Suppressor macrophage treated with lipopolysaccharide for 4 hours (primary cell): ENCODE measurements at places on chromosomes 4 and X.

- no peak for DNase-seq
Measured at GRCh38 chrX:114842181-114842580, 175.2 kb downstream of the IL13RA2 start.

DNA sequence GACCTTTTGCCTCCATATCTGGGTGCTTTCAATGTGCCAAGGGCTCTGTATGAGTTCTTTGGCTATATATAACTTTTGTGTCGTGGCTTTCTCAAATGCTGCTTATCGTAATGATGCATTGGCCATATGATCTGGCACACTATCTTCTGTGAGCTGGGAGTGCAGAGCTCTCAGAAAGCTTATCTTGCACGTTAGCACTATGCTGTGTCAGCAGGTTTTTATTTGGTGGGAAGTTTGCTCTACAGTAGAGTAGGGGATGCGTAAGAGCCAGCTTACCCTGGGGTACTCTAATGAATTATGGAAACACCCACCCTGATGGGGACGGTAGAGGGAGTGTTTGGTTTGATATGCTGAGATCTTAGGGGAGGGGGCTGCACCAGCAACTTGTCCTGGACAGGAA lies 119.6 kb downstream of the FAAH2 start:
- no peak for DNase-seq

DNA sequence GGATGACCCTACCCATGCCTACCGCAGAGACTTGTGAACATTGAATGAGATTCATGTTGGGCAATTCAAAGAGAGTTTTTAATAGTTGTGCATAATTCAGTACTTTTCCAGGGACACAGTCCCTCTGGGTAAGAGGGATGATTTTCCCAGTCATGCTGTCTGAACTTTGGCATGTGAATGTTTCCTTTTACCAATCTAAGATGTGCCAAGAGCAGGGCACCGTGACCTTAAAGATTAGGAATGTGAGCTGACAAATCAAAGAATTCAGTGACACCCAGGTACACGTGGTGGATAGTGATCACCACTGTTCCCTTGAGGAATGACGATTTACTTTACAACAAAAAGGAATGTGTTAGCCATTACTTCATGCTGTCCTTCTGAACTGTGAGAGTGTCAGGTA lies 515.6 kb downstream of the PPARGC1A start:
- no peak for DNase-seq

- no peak for DNase-seq
Measured at GRCh38 chr4:182014164-182014563, 229.0 kb upstream of the TENM3 start.

- DNase-seq = no peak
Measured at GRCh38 chr4:13162886-13163285, 321.3 kb downstream of the RAB28 start.

- DNase-seq = no peak
Measured at GRCh38 chr4:54779036-54779435, 121.3 kb downstream of the KIT start.

- no peak for DNase-seq
Measured at GRCh38 chr4:184274286-184274951, 56.7 kb upstream of the ENPP6 start.

GRCh38 chrX:56782352-56782751 lies 53.3 kb downstream of the NBDY start:
- peak; percentile 61 for DNase-seq

DNA sequence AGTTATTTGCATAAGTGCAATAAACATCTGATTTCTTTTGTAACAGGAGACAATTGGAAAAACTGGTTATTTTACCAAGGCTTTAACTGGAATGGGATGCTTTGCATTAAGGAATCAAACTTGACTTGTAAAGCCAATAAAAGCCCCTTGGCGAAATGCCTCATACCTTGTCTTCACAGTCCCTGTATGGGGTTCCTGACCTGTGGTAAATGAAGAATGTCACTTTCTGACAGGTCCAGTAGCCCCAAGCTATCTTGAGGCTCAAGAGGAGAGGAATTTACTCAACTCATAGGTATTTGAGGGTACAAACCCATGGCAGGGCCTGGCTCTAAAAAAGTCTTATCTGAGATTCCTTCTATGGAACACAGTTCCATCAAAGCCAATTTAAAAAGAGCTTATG lies 78.0 kb downstream of the ACOX3 start:
- no peak for DNase-seq

DNA sequence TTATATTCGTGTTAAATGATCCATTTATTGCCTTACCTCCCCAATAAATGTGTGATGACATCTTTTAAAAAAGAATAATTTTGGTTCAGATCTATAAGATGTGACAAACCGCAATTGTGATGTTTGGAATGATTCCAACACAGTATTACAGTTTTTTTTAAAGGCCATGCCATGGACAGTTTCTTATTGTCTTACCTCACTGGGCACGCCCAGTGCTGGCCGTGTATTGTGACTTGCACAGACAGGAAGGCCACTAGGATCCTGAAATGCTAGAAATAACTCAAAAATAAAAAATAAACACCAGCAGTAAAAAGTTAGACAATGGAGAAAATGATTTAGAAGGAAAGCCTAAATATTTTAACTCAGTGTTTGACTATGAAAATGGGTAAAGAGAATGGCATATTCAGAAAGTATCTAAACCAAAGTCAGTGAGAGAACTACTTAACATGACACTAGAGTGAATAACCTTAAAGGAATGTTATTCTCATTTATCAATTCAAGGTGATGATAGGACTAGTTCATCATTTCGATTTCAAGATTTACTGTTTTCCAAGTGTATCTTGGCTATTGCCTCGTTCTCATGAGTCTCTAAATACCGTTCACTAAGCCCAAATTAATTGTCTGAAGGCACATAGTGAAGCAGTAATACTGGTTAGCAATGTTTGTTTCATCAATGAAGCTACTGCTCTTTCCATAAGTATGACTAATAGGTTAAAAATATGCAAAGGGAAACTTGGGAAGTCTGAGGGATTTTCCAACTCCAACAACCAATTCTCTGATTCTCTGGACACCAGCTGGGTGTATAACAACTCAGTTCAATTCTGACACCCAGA lies 46.1 kb upstream of the VEGFC start:
- peak; percentile 45 for DNase-seq

DNA sequence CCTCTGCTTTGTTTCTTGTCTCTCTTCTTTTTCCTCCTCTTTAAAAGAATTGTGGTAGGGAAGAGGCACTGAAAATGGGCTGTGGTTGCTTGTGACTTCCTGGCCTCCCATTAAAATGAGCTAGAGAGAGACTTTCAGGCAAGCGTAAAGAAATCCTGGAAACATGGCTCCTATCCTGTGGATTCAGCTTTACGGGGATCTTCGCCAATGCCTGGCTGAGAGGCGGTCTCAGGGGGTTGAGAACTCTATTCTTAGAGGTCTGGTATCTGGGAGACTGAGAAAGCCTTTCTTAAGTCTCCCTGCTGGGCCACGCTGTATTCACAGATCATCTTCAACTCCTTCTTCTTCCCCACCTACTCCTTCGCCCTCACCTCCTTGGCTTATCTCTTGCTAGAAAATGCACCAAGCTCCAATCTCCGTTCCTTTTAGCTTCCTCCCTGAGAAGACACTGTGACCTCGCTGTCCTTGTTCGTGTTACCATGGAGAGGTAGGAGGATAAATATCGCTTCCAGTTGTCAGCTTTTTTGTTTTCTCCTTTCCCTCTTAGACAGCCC lies 542 bp upstream of the KLF8 start:
- DNase-seq = no peak

DNA sequence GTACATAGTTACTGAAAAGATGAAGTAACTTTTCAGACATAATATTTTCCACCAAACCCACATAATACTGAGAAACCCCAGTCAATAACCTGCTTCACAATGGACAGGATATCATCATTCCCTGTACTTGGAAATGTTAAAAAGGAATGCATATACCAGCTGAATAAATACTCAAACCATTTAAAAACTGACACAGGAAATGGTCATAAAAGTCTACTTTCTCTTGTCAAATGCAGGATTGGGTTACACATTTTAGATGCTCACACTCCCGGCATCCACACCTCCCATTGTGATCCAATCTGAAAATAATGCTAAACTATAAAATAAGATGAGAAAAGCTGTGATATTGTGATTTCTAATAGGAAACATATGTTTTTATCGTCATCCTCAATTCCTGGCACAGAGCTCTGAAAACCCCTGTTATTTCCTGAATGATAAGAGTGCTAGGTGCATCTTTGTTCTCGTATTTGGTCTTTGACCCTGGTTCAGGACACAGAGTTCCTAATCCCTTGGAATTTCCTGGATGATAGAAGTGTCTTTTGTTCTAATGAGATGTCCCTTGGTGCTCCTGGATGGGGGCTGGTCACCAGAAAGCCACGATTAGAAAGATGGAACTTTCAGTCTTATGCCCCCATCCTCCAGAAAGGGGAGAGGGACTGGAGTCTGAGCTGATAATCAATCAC lies 821.3 kb downstream of the TRIML1 start:
- no peak for DNase-seq

DNA sequence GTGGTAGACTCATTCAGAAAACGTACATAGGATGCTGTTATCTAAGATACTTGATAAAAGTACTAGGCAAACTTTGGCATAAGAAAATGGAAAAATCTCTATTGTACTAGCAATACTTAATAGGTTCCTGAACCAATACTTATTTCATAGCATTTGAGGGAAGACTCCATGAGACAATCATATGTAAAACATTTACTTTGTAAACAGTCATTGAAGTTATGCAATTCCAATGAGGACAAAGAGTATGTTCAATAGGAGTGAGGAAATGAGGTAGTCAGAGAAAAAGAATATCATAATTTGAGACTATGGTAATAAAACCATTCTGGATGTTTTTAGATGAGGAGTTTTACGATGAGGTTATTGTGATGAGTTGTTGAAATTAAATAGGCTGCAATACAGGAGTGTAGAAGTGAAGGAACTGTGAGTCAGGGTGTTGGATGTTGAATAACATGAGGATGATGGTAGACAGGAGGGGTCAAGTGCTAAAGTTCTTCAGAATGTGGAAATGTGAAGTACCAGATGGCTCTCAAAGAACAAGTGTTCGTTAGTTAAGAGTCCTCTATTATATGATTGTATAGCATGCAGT lies 397.9 kb downstream of the PPP3CA start:
- DNase-seq = no peak

DNA sequence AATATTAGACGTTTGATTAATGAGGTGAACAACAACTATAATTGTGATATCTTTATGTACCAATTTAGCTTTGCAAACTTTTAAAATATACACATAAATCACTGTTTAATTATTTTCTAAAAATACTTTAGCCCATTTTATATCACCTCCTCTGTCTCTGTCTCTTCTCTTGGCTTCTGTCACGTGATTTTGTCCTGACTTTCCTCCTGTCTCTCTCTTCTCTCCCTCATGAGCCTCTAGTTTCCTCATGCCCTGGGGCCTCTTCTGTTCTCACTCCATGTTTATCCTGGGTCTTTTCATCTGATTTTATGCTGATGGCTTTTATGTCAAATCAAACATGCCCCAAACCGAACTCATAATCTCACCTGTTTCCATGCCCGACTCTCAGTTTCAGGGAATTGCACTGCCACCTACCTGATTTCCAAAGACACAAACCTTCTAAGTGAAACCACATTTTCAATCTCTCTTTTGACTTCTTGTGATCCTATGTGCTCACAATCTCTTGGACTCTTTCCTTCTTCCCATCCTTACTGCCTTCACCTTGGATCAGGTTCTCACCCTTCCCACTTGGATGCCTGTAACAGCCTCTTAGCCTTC lies 303.0 kb upstream of the GALNT7 start:
- DNase-seq = no peak

DNA sequence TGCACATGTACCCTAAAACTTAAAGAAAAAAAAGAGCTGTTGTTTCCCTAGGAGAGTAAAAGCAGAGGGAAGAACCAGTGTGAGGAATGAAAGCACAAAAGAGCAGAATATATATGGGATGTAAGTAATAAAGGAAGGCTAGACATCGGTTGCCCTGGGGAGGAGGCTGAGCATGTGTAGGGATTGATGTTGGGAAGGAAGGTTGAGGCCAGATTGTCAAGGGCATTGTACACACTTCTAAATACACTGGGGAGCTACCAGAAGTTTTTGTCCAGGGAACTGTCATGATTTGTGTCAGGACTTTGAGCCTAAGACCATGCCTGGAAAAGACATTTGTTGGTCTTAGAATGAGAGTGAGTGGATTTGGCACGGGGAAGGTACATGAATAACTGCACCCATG lies 467.1 kb downstream of the GPAT3 start:
- DNase-seq = no peak

DNA sequence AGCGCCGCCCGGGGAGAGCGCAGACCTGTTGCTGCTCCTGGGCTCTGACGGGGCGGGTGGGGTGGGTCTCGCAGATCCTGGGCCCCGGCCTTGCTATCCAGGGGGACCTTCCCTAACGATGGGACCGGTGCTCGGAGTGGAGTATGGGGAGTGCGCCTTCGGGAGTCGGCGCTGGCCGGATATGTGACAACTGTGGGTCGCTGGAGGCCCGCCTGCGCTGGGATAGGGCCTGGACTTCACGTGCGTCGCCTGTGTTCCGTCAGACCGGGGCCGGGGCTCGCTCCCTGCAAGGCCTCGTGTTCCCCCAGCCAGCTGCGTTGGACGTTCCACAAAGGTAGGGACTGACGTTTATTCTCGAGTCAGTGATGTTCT lies 1.3 kb downstream of the TBL1X start:
- peak; percentile 30 for DNase-seq

- DNase-seq = no peak
Measured at GRCh38 chrX:140980271-140980670, 22.1 kb upstream of the SPANXB1 start.

DNA sequence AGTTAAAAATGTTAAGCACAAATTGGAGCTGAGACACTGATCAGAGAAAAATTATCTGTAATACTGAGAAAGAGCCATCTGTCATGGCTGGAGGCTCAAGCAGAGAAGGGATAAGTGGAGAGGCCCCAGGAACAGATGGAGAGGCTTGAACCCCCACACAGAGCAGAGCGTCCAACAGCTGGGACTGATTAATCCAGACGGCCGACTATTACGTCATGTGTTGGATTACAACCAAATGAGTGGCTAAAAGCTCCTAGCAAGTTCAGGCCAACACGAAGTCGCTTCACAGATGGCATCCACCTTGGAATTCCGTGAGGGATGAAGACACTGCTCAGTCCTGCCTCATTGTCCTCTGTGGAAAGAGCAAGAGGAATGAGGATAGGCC lies 57.7 kb upstream of the ATXN3L start:
- no peak for DNase-seq

- no peak for DNase-seq
Measured at GRCh38 chr4:14566518-14566917, 435.8 kb upstream of the CPEB2 start.

GRCh38 chr4:7943211-7943610 lies 3.5 kb upstream of the AFAP1 start:
- DNase-seq = no peak

DNA sequence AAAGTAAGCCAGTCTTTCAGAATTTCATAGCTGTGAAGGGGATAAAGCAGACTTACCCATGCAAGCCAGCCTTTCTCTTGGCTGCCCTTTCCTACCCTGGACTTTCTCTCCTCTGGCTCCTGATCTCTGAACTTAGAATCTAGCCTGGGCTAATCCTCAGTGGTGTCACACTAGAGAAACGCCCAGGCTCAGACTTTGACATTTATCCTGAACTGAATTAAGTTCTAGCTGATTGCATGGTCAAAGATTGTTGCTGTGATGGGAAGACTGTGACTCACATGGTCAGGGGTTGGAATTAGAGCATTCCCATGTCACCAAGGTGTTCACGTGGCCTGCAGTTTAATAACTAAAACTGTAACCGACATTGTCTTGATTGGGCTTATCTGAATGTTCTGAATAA lies 469.5 kb upstream of the FAT1 start:
- no peak for DNase-seq

GRCh38 chr4:150244600-150244999 lies 166.4 kb downstream of the DCLK2 start:
- no peak for DNase-seq
